ENCODE measurements at places on chromosomes 5 and 9.

DNA sequence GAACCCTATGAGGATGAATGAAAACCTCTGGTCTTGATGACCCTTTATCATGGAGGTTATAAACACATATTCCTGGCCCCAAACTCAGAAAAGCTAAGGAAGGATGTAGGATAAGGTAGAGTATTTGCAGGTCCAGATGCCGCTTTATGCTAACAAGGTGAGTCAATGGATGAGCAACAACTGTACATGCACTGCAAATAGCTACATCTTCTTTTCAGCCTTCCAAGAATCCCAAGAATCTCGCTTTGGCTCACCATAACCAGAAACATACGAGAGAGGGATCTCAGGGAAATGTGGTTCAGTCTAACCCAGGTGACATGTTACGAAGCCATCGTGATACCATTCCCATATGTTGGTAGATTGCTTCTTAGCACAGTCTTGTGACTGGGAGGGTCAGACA lies 152.3 kb upstream of the ANKH start:
- no peak for DNase-seq

GRCh38 chr5:65329266-65329665 lies 152.5 kb downstream of the ADAMTS6 start:
- DNase-seq, result no peak

DNA sequence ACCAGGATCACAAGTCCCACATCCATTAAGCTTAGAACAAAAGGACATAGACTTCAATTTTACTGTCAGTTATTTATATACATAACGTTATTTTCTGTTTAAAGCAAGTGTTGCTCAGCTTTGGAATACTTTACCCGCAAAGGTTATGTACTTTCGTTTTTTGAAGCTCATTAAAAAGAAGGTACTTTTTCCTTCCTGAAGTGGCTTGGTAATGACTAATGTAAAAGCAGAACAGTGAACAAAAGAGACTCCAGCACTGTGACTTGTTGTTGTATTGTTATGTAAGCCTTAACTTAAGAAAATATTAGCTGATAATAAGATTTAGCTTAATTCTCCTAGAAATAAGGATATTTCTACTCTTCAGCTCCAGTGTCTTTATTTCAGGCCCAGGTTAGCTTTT lies 97.3 kb upstream of the SLCO6A1 start:
- DNase-seq, result no peak

DNA sequence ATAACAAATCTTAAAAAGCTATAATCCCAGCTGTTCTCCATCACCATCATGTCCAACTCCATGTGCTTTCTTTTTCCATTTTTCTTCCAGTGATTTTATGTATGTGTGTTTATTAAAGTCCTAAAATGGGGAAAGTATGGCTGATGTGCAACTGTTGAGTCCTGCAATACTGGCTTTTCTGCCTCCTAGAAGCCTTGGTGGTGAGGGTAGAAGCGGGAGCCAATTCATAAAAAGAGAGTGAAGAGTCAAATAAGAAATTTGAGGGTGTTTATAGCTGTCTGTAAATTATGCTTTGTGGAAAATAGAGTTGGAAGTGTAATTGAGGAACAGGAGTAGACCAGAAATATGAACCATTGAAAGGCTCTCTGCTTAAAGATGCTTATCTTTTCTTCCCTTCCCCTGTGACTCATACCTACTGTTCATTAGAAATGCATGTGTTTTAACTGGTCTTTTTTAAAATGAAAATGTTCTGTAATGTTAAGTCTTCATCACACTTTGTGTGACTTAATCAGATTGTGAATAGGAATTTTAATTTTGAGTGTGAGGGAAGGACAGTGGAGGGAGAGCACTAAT lies 80.1 kb downstream of the ZCCHC7 start:
- peak; percentile 15 for DNase-seq

All from SW 1271 (cell line).